ENCODE measurements at places on chromosomes 2 and 18.

DNA sequence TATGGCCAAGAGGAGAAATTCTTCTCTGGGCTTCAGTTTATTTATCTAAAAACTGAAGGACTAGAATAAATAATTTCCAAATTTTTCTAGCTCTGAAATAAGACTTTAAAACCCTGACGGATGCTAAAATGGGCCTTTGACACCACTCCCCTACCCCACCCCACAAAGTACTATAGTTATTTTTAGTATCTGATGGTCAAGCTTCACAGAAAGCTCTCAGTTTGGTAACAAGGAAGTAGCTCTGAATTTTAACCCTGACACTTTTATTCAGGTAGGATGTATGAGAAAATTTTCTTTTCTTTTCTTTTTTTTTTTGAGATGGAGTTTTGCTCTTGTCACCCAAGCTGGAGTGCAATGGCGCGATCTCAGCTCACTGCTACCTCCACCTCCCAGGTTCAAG lies 2.4 kb downstream of the RBKS start:
- no peak for DNase-seq

DNA sequence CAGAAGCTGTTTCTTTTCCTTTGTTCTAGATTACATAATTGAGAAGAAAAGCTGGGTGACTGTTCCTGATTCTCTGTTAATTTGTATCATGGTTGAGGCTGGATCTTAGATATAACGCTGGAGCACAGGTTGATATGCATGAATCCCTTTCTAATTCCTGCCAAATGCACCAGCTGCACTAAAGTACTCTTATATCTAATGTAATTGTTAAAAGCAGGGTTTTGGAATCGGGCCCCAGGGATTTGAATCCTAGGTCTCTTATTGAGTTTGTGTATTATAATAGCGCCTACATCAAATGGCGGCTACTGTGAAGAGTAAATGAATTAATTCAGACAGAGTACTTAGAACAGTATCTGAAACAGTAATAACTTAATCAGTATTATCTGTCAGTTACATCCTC lies 80.4 kb downstream of the MC4R start:
- no peak for DNase-seq

GRCh38 chr2:53608293-53608692 lies 159.3 kb upstream of the CHAC2 start:
- no peak for DNase-seq

- no peak for DNase-seq
Measured at GRCh38 chr18:69432847-69433246, 32.2 kb downstream of the DOK6 start.

- DNase-seq, result no peak
Measured at GRCh38 chr2:101809698-101810097, 112.2 kb downstream of the MAP4K4 start.

DNA sequence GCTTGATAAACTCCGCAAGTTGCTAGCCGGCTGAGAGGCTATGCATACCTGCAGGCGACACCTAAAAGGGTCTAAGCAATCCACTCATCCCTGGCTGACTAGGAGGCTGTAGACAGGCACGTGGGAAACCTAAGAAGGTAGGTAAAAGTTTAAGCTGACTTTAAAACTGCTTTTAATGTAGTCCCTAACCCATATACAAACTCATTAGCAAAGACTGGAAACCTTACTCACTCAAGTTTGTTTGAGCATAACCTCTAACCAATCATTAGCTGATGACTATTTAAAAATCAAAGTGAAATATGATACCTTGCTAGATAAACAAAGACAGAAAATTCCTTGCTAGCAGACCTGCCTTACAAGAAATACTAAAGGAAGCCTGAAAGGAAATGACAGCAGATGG lies 106.4 kb downstream of the EXOC6B start:
- no peak for DNase-seq

GRCh38 chr2:64325852-64326577 lies 127.9 kb upstream of the LGALSL start:
- DNase-seq, result peak; percentile 33

DNA sequence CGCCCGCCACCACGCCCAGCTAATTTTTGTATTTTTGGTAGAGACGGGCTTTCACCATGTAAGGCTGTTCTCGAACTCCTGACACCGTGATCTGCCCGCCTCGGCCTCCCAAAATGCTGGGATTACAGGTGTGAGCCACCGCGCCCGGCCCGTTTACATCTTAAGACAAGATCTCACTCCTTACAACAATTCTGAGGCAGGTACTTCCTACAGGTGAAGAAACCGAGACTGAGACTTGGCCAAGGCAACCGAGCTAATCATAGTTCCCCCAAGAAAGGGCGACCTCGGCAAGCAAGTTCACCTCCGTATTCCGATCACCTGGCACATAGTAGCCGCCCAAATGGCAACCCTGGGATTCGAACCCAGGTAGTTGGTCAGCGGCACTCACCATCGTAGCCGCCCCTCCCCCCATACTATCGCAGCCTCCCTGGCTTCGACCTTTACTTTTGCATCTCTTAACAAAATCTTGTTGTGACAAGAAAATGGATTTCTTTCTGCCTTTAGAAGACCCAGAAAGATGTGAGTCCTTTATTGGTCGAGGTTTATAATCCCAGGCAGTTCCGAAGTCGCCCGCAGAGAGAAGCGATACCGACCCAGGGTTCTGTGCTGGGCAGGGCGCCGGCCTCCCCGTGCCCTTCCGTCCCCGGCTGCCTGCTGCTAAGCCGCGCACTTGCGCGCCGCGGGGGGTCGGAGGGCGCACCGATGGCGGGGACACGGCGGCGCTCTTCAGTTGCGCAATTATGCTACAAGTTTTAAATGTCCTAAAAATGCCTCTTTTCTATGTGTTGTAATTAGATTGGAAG lies 1.1 kb upstream of the FZD5 start:
- DNase-seq, result no peak

DNA sequence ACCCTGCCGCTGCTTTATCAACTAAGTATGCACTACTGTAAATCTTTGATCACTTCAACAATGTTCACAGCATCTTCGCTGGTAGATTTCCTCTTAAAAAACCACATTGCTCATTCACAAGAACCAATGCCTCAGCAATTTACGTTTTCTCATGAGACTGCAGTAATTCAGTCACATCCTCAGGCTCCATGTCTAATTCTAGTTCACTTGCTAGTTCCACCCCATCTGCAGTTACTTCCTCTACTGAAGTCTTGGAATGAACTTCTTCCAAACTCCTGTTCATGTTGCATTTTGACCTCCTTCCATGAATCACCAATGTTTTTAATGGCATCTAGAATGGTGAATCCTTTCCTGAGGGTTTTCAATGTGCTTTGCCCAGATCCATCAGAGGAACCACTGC lies 35.8 kb downstream of the PRELID3A start:
- no peak for DNase-seq

DNA sequence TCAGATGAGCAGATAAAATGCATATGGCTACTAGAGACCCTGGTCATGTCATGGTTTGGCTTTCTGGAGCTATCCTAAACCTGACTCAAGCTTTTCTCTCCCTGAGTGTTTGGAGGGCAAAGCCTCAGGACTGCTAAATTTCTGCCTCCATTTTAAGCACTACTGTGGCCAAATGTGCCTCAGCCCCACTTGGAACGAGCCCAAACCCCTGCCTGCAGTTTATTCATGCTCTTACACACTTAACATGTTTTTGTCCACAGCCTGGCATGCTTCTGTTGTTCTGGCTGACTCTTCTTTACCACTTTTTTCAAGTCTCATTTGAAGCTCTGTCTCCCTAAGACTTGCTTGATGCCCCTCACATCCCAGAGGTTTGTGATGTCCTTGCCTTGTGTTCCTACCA lies 24.7 kb downstream of the MGAT5 start:
- no peak for DNase-seq

- no peak for DNase-seq
Measured at GRCh38 chr2:102028470-102028869, 36.7 kb downstream of the IL1R2 start.

GRCh38 chr18:79484661-79485621 lies 89.2 kb downstream of the NFATC1 start:
- DNase-seq, result no peak

DNA sequence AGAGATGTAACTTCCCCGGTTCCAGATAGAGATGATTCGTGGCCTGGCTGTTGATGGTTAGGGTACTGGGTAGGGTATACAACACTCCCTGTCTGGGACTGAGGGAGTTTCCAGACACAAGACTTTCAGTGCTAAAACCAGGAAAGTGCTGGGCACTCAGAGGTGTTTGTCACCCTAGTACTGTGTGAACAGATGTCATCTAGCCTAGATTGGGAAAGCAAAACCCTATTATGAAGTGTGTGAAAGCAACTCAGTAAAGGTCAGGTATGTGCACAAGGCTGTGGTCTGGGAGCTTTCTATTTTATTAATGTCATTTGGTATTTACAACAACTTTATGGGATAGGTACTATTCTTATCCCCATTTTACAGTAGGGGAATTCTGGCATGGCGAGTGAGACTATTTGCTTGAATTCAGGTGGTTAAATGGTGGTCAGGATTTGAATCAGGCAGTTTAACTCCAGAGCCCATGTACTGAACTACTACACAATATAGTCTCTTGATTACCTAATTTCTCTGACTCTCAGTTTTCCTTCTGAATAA lies 2.6 kb downstream of the BZW1 start:
- no peak for DNase-seq

DNA sequence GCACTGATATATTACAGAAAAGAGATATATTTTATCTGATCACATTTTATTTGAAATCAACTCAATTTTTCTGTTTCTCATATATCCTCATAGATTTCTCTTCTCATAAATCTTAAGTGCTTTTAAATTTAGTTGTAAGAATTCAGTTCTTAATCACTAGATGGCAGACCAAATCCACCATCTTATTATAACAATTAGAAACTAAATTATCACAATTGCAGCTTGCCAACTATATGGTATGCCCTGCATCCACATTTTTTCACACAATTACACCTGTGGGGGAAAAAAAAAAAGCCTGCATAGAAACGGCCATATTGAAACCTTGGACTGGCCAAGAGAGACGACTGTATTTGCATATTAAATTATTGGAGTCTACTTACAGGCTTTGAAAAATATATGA lies 64.4 kb downstream of the COL5A2 start:
- no peak for DNase-seq

- DNase-seq, result no peak
Measured at GRCh38 chr18:10928011-10928771, 221.2 kb downstream of the PIEZO2 start.

GRCh38 chr18:2656981-2657512 lies 1.5 kb downstream of the SMCHD1 start:
- no peak for DNase-seq

GRCh38 chr2:10842506-10842905 lies 29.9 kb upstream of the PDIA6 start:
- no peak for DNase-seq

DNA sequence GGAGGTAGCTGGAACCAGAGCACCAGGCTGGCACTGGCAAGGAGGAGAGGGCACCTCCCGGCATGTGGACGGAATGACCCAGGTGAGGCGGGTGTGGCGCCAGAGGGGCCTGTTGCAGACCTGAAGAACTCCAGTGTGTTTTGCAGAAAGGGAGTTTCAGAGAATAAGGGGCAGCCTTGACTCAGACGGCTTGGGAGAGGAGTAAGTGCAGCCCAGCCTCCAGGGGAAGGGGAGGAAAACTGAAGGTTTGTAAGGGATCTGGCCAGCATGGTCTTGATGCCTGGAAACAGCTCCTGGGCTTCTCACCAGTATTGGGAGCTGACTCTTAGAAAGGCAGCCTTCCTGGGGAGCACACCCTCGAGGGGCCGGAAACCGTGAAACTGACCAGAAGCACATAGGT lies 101.1 kb downstream of the AGAP1 start:
- no peak for DNase-seq

DNA sequence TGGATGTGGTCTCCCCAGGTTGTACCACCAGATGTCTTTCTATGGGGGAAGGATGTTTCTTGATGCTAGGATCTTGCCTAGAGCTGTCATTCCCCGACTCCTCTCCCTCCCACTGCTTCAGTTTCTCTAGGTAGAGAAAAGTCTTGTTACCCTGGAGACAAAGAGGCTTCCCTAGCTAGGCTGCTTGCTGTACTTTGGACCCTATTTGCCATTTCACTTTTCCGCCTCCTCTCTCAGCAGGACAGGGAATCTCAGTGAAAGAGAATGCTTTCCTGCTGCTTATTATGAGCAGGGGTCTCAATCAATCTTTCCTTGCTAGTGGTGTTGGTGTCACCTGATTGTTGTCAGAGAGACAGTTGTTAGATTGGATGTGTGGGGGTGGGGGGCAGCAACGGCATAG lies 818.8 kb upstream of the GYPC start:
- DNase-seq, result no peak
